ENCODE measurements at places on chromosomes 3 and 15.

DNA sequence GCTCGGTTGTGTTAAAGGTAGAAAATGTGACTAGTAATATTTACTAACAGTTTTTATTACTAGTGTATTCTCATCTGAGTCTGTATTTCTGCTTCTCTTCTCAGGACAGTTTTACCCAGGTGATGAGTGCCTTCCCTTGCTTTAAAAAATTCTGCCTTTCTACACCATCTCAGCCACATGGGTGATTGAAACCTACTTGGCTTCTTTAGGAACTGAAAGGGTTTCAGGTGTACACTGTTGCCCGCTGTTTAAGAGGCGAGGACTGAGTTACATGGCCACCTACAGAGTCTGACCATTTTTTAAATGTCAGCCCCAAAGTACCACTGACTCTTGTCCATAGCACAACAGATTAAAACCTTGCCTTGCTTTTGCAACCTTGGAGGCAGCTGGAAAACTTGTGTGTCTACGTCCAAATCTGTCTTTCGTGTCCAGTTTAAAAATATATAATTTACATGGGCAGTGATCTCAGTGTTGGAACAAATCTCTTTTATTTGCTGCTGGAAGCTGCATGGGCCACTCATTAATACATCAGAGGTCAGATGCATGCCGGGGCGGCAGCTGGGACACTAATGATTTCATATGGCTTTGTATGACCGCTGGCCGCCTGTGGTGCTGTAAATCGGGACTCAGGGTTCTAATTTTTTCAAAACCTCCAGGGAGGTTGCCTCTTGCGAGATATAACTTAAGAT, 44.6 kb downstream of the TRIM71 start:
- DNase-seq, result no peak

- no peak for DNase-seq
Observed at GRCh38 chr3:130743354-130743753, 3.3 kb downstream of the PIK3R4 start.

- no peak for DNase-seq
Observed at GRCh38 chr3:11273891-11274291, 1.7 kb downstream of the ATG7 start.

DNA sequence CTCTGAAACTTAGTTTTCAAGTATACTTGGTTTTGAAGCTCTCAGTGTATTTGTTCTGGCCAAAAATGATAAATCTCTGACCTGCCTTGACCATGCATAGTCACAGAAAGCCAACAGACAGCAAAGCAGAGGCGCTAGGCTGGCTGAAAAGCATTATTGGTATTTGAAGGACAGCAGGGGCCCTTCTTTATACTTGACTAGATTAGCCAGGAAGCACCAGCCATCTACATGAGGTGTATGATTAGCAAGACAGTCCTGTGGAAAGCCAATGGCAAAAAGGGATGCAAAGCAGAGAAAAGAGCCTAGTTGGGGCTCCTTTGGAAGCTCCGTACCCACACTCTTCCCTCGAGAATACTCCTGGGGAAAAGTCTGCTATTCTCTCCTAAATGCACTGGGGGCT, 7.8 kb downstream of the SLC24A1 start:
- DNase-seq, result no peak

- no peak for DNase-seq
Observed at GRCh38 chr15:45128971-45129639, 574 bp downstream of the DUOXA1 start.

DNA sequence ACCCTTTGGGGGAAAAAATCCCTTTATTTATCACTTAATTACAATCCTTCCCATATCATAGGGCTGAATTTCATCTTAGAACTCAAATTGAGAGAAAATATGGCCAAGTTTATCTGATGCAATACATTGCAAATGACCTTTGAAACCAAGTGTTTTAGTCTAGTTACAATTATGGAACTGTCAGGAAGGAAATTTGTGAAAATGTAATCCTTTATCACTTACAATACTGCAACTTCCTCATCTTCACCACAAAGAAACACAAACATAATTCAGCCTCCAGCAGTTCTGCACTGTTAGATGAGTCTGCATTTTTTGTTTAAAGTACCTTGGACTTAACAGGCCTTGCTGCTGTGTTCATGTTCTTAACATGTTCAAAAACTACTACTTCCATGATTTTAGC, 4.6 kb downstream of the CCPG1 start:
- DNase-seq, result no peak

DNA sequence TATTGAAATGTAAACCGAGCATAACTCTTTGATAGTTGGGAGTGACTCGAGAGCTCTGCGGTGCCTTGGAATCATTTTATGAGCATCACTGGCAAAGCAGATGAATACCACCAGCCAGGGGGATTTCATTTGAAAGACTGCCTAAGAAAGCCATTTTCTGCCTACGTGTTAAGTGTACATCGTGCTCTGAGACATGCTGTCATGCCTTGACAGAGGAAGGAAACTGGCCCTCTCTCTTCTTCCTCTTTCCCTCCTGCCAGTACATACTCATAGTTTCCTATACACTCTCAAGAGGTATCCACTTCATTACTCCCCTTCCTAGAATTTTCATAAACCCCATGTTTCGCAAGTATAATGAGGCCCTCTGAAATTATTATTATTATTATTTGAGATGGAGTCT, 8.8 kb downstream of the BCL2A1 start:
- DNase-seq, result no peak

Measured in mammary epithelial cell (primary cell).